Kidney epithelial cell (primary cell): ENCODE measurements at places on chromosomes 1 and 21. TPM values are rescaled to one million over a fixed set of nuclear protein-coding genes. Genes with fewer than 3 reads are reported as not detected.

FCGR3A gene
- total RNA-seq = 0.79 TPM in 1 of 2 replicates, not detected in the other

PDZK1 gene
- total RNA-seq = 0.62 TPM in 1 of 2 replicates, not detected in the other

SLAMF7 gene
- total RNA-seq = 0.08 and 0.21 TPM in 2 replicates

ALG6 gene
- 10.6 and 14.5 TPM in 2 replicates for total RNA-seq

MROH7 gene
- total RNA-seq = 0.21 TPM in 1 of 2 replicates, not detected in the other

FCRL6 gene
- not detected in 2 replicates for total RNA-seq
